Osteoblast (primary cell): ENCODE measurements at places on chromosomes 13 and 19. TPM values are rescaled to one million over a fixed set of nuclear protein-coding genes. Genes with fewer than 3 reads are reported as not detected.

- no peak for DNase-seq
These were observed 930.8 kb downstream of the SLITRK5 start for GRCh38 chr13:88601949-88602348.

GRCh38 chr19:23699521-23699860 is 12.5 kb upstream of the ZNF675 start:
- no peak for DNase-seq

DNA sequence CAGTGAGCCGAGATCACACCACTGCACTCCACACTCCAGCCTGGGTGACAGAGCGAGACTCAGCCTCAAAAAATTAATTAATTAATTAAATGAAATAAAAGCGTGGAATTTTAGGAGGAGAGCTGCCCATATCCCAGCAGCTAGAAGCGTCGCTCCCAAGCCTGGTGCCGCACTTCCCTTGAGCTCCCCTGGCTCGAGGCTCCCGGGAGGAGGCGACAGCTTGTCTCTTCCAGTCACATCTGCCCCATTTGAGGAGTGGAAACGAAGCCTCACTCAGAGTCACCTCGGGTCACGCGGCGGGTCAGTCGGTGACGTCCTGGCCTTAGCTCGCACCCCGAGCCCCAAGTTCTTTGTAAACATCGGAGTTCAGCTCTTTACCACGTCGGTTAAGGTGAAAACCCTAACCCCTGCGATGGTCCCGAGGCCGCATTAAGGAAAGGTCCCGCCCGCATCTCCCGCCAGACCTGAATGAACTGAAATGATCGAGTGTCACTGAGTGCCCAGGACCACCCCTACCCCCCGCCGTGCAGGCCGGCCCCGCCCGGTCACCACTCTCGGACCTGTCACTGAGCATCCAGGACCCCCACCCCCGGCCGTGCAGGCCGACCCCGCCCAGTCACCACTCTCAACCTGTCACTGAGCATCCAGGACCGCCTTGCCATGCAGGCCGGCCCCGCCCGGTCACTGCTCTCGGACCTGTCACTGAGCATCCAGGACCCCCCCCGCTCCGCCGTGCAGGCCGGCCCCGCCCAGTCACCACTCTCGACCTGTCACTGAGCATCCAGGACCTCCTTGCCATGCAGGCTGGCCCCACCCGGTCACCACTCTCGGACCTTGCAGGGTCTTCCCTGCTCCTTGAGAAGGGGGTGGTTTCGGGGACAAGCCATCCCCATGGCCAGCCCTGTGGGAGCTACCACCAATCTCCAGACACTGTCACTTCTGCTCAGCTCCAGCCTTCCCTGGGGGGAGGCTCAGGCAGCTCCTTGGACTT is 176.9 kb downstream of the KDM4B start:
- DNase-seq, result peak; percentile 86

- DNase-seq, result no peak
These were observed 15.0 kb downstream of the ARHGEF7 start for GRCh38 chr13:111130116-111130508.

DNA sequence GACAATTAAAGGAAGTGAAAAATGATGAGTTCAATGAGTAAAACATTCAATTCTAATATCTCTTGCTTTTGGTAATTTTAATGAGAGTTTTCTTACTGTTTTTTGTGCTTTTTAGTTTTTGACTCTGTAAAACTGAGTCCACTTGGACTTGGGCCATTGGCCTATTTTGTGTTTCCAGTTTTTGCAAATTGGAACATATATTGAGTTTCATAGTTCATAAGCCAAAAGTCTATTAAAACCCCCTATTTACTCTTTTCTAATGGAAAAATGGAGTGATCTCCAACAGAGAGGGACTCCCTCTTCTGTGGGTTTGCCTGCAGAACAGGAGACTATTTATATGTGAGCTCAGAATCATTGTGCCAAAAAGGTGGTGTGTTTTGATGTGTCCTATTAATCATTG is 219.7 kb upstream of the SPRY2 start:
- no peak for DNase-seq

- peak; percentile 90 for DNase-seq
These were observed 12.3 kb downstream of the CLDN10 start for GRCh38 chr13:95564733-95565291.

DNA sequence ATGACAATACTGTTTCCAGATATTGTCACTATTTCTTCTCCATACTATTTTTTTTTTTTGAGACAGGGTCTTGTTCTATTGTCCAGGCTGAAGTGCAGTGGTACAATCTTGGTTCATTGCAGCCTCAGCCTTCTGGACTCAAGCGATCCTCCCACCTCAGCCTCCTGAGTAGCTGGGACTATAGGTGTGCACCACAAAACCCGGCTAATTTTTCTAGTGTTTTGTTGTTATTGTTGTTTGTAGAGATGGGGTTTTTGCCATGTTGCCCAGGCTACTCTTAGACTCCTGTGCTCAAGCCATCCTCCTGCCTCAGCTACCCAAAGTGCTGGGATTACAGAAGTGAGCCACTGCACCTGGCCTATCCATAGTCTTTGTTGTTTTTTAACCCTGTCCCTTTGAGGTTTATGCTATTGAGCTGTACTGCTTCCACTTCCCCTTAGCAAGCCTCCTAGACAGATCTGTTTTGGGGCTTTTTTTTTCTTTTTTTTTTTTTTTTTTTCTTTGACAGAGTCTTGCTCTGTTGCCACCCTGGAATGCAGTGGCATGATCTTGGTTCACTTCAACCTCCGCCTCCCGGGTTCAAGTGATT is 27.6 kb upstream of the MAP3K10 start:
- no peak for DNase-seq

PLK5 gene
- total RNA-seq, result under 0.01 TPM in 1 of 2 replicates, not detected in the other

MEDAG gene
- total RNA-seq, result 46.7 and 96.1 TPM in 2 replicates

DNAAF3 gene
- total RNA-seq, result 0.59 and 0.72 TPM in 2 replicates
